ENCODE measurements at places on chromosomes 4 and X.

GRCh38 chr4:56696056-56696455 lies 15.0 kb upstream of the HOPX start:
- DNase-seq: no peak

- no peak for DNase-seq
Observed at GRCh38 chr4:189497516-189497915, 443.2 kb upstream of the FRG1 start.

DNA sequence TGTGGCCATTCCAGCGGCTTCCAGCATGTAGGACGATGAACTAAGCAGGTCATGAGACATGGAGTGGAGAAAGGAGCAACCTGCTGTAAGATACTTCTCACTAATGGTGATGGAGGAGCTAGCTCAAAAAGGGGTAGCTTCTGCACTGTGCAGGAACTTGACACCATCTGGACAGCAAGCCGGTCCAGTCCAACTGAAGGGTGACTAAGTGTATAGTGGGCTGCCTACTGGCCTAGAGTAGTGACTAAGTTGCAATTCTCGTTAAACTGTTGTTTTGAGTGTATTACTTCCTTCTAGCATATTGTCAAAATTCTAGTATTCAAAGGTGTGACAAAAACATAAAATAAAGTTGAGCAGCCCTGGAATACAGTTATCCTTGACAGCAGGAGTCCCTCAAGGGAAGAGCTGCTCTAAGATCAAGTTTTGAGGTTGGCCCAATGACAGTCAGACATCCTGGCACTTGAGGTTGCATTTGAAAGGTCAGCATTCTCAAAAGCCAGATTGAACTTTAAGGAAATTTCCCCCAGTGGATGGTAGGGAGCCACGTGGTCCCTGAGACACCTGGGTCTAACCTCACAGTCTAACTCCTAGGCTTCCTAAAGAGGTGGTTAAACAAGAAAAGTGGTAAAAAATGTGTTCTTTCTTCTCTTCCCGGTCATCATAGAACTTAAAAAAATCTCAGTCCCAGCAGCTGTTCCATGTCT lies 8.0 kb downstream of the CETN2 start:
- no peak for DNase-seq

DNA sequence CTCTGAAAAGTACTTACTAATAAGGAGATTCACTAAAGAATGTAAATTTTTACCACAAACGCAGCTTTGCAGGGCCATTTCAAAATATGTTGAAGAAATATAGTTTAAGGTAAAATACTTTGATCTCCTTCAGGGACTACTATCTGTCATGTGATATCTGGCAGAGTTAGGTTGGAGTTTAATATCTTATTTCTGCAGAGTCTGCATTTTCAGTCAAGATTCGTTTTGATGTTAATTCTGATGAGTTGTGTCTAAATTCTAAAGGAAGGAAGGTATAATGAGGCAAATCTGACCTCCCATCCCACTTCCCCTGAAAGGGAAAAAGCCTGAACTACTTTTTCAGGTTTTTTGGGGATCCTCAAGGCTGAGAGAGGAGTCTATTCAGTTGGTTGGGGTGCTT lies 123.9 kb upstream of the TECRL start:
- DNase-seq: no peak

DNA sequence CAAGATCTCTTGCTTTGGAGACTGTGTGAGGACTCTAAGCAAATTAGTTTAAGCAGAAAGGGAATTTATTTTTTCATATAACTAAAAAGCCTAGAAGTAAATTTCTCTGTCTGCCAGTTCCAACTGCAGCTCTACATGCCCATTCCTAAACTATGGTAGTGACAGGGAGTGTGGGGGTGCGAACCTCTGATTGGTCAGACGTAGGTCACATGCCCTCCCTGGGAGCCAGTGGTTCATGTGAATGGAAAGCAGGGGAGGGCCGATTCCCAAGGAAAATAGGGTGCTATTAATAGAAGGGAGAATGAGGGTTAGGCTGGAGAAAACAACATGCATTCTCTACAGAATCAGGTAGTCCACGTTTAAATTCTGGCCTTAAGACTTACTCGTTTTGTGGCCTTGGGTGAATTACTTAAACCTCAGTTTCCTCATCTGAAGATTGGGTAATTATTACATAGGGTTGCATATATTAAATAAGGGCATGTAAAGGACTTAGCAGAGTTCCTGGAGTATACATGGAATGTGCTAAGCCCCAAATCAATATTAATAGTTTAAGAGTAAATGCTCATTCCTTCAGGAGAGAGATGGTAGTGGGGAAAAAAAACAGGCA lies 7.2 kb downstream of the RAB33B start:
- no peak for DNase-seq

DNA sequence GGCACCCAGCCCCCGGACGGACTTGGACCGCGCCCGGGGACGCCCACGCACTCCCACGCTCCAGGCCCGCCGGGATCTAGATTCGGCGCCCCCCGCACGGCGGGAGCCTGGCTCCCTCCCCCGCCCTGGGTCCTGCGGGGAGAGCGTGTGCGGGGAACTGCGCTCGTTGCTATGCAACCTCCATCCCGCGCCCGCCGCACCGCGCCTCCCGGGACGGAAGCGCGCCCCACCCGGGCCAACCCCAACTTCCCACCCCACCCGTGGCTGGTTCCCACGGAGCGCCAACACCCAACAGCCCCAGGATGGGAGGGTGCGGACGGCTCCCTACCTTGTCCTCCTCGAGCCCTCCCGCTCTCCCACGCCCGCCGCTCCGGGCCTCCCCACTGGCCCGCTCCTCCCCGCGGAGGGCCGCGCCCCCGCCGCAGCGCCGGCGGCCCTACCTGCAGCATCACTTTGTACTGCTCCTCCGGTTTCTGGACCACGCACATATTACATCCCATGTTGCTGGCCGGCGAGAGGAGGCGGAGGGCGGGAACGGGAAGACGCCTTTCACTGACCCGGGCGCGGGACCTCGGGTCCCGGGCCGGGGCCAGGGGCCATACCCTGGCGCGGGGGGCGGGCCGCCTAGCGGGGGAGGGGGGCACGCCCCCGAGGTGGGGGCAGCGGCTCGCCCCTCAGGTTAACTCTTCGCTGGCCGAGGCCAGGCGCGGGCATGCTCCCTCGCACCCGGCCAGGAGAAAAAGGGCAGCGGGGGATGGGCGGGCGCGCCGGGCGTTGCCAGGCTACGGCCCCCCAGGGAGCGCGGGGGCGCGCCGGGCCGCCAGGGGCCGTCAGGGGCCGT lies at the start of gene PDZD4:
Gene PDZD4 (minus strand): TSS at position 746 of the 841 bp plus-strand sequence. CDS start 246 bp downstream, at position 500.
- no peak for DNase-seq

DNA sequence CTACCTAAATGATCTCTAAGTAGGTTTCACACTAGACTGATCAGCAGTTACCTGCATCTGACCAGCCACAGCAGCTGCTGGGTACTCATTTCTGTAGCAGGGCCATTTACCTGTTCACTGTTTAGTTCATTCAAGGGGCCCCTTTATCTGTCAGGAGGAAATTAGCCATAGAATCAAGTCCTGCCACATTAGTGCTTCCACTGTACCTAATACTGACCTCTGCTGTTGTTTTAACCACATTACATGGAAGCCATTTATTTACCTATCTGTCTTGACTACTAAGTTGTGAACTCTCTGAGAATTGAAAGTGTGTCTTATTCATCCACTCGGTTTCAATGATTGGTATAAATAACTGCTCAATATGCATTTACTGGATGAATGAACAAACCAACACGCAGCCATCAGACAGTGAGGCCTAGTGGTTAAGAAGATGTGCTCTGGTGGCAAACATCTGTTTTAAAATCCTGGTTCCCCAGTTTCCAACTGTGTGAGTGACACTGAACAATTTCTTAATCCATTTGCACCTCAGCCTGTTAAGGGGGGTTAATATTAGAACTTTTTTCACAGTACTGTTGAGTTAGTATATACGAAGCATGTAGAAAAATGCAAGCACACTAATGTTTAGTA lies 30.0 kb upstream of the ANXA5 start:
- DNase-seq: peak; percentile 39

DNA sequence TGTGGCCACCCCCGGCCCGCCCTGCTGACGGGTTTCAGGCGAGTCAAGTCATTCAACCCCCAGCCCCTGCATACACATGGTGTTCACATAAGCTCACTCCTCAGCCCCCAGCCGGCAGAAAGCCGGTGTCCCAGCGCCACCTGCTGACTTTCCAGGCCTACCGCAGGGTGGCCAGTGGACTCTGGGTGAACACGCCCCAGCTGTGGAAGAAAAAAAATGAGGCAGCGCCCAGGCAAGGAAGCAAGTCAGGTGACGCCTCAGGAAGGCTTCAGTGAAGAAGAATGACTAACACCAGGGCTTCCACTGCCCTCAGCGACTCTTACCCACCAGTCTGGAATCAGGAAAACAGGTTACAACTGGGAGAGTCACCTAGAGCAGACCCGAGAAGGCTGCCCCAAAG lies 15.8 kb downstream of the BCAP31 start:
- DNase-seq: peak; percentile 46

GRCh38 chrX:19855700-19856381 lies 31.6 kb downstream of the SH3KBP1 start:
- DNase-seq: no peak

DNA sequence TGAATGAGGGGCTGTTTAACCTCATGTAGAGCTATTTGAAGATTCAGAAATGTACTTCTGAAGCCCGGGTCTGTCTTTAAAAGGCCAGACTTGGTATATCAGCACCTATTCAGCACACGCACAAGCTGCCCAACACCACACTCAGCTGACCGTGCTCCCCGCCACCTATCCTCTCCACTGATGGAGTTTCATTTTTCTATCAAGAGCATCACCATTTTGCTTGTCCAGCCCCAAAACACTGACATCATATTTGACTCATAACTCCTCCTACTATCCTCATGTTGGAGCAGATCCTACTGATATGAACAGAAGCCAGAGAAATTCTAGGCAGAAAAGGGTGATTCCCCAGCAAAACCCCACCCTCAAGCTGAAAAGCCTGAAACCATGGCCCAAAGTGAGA lies 100.3 kb downstream of the SORBS2 start:
- no peak for DNase-seq

DNA sequence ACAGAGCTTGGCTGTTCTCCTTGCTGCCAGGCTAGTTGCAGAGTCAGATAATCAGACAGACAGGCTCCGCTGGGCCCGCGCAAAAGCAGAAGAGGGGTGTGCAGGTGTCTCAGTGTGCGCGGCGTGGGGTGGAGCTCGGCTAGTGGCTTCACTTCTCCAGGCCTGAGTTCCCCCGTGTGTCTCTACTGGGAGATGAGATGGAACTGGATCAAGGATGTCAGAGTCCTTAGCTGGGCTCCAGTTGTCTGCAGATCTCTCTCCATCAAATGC lies 21.1 kb downstream of the HTRA3 start:
- no peak for DNase-seq

All from AML-193 (cell line).